ENCODE measurements at places on chromosomes 12 and 14.

DNA sequence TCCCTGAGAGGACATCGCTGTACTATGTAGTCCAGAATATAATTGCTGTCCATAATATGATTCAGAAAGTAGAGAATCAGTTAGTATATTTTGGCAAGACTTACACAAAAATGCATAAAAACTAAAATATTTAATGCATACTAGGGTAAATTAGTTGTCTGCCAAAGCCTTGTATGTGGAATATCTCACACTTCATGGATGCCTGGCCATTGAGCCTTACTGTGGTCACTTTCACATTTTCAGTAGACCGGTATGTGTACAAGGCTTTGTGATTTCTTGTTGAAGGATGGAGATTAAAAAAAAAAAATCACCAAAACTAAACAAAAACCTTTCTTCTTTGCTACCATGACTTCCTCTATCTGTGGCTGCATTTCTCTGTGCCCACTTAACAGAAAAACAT, 197.3 kb upstream of the DDHD1 start:
- no peak for DNase-seq

DNA sequence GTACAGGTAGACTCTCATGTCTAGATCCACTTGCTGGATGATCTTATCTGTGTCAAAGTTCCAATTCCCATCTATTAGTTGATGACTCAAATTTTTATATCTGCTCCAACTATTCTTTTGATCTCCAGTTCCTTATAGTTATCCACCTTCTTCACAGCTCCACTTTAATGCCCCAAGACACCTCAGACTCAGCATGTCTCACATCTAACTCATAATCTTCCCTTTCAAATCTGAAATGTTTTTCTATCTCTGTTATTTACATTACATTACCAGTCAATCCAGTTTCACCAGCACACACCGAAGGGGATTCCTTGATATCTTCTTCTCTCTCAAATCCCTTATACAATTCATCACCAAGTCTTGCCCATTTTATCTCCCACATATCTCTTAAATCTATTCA, 3.7 kb upstream of the METAP2 start:
- no peak for DNase-seq

GRCh38 chr14:72558721-72559120, 335.2 kb downstream of the DPF3 start:
- DNase-seq: no peak

GRCh38 chr12:26845984-26846383, 13.0 kb upstream of the ITPR2 start:
- no peak for DNase-seq

GRCh38 chr12:130719263-130719859, 3.3 kb upstream of the RIMBP2 start:
- DNase-seq: no peak

- no peak for DNase-seq
These were observed 113.6 kb downstream of the CHST11 start for GRCh38 chr12:104570174-104570907.

- no peak for DNase-seq
These were observed 5.9 kb downstream of the CBX5 start for GRCh38 chr12:54273981-54274380.
